ENCODE measurements at places on chromosomes 16 and 17.
A peak's percentile ranks its signal among the peaks of the same experiment; 100 is the strongest.

DNA sequence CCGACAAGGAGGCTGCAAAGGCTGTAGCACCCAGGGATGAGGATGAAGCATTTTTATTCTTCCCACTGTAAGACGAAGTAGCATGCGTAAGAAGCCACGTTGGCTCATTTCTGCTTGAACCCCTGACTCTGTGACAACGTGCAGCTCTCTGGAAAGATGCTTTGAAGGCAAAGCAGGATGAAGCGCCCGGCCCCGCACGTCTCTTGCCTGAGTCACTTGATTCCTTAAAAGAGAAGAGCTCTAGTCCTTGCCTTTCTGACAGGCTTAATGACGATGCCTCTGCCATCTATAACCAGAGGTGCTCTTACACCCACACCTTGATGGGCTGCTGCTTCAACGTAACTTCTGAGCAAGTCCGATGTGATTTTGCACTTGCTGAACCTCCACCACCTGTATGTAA is 76.7 kb upstream of the MED9 start:
- no peak for DNase-seq

DNA sequence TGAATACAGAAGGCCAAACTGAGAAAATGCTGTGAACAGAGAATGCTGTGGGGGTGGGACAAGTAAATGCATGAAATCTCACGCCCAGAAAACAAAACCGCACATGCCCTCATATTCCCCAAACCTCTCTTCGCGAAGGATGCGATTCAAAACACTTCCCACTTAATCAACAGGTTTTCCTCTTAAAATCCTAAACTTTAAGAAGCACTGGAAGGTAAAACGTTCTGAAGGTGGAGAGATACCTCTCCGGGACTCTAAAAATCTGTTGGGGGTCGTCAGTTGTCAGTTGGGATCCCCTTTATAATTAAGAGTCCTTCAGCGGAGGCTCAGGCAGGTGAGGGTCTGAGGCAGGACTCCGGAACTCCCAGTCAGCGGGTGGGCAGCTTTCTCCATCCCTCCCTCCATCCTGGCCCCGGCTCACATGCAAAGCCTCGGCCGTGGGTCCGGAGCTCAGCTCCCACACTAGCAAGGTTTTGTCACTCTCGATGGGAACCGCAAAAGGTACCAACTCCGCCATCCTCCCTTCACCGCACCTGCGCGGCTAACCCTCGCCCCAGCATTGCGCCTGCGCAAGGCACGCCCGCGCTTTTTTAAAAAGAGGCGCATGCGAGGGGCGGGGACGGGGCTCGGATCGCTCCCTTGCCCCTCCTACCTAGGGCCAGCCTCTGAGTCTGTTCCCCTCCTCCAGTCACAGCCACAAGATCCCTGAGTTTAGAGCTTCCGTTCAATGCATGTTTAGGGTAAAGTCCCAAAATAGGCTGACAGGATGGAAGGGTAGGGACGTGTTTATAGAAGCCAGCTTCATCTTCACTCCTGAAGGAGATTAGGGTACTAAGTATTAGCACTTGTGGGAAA is at the start of gene RDM1:
Gene RDM1 (minus strand): TSS at position 563 of the 855 bp plus-strand sequence. CDS start 46 bp downstream, at position 517.
- peak; percentile 93 for DNase-seq

DNA sequence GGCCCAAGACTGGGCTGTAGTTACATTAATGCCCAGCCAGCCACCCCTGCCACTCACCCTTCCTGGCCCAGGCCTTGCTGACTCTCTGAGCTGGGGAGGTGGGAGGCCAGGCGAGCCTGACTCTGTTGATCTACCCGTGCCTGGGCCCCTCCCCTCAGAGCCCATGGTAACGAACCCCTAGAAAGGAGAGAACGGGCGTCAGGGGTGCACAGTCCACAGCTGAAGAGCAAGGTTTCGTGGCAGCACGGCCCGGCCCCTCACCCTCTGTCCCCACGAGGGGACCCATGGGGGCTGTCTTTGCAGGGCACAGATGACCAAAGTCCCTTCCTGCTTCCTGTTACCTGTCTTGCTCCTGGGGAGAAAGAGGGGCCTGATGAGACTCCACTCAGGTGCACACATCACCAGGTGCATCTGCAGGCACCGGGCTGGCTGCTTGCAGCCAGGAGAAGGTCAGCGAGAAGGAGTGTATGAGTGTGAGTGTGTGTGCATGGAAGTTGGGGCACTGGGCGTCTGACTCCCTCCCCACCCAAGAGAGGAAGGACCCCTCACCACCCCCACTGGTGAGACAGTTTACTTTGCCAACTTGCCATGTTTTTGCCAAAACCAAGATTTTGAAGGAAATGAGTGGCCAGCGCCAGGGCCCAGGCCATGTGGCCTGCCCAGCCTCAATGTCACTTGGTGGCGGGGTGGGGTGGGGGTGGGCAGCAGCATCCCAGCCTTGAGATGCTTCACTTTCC is 359.1 kb downstream of the SEC14L1 start:
- peak; percentile 26 for DNase-seq

GRCh38 chr17:80456465-80457235 is 19.8 kb downstream of the NPTX1 start:
- no peak for DNase-seq

DNA sequence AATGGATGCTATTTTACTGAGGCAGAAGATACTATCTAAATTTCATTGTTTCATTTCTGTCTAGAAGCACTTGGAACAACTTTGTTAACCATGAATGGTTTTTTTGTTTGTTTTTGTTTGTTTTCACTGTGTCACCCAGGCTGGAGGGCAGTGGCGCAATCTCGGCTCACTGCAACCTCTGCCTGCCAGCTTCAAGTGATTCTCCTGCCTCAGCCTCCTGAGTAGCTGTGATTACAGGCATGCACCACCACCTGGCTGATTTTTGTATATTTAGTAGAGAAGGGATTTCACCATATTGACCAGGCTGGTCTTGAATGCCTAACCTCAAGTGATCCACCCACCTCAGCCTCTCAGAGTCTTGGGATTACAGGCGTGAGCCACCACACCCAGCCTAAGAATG is 40.5 kb downstream of the ABHD15 start:
- no peak for DNase-seq

- no peak for DNase-seq
Observed at GRCh38 chr16:66364117-66364958, 2.2 kb upstream of the CDH5 start.

DNA sequence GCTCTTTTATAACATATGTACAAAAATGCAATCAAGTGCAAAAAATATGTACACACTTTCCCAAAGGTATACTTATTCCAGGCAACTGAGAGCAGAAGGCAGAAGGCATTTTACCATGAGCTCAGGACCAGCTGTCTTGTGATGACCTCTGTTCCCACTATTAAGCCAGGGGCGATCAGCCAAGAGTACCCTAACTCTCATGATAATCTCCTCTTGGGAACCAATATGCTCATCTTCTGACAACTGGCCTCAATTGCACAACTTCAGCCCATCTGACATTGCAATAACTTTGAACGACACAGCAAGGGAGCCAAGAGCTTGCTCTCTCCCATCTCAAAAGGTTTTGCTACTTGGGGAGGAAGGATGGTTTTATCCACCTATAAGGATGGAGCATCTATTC is 471.9 kb downstream of the HS3ST3B1 start:
- no peak for DNase-seq
